HL-60 (cell line): ENCODE measurements at places on chromosomes 1 and 21.
A peak's percentile ranks its signal among the peaks of the same experiment; 100 is the strongest.

- no peak for DNase-seq
Observed at GRCh38 chr1:65759516-65759915, 33.2 kb upstream of the PDE4B start.

- DNase-seq = no peak
Observed at GRCh38 chr21:43850728-43851295, 14.2 kb upstream of the AGPAT3 start.

GRCh38 chr1:78142736-78143135 lies 97.0 kb downstream of the GIPC2 start:
- DNase-seq = no peak

DNA sequence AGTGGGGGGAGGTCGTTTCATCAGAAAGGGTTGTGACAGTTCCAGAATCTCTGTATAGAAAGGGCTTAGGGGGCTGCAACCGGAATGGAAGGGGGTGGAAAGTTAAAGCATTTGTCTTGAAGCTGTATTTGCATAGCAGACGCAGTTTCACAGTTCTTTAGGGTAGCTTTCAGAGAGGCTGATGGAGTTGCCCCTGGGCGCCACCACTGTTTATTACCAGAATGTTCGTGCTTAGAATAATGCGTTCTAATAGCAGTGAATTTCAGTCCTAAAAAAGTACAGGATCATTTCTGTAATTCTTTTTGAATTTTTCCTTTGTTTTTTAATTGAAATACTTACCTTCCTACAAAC lies 1.3 kb downstream of the EXO1 start:
- no peak for DNase-seq

DNA sequence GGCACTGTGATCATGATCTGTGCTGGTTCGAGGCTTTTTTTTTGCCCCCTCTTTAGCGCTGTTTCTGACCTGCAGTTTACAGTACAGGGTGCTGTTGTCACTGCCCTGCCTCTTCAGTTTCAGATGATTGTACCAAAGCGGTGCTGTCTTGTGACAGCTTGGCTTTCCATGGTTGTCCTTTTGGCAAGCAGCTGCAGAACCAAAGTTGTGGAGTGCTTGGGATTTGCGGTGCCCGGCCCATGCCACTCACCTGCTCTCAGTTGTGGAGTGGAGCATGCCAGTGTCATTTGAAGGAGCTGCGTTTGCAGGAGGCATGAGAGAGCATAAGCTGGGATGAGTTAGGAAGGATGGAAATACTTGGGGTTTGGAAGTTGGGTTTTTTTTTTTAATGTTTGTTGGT lies 48.4 kb downstream of the DOP1B start:
- DNase-seq = no peak

GRCh38 chr1:60431593-60431992 lies 358.0 kb upstream of the C1orf87 start:
- no peak for DNase-seq

- no peak for DNase-seq
Observed at GRCh38 chr1:222828939-222829338, 14.1 kb downstream of the DISP1 start.

DNA sequence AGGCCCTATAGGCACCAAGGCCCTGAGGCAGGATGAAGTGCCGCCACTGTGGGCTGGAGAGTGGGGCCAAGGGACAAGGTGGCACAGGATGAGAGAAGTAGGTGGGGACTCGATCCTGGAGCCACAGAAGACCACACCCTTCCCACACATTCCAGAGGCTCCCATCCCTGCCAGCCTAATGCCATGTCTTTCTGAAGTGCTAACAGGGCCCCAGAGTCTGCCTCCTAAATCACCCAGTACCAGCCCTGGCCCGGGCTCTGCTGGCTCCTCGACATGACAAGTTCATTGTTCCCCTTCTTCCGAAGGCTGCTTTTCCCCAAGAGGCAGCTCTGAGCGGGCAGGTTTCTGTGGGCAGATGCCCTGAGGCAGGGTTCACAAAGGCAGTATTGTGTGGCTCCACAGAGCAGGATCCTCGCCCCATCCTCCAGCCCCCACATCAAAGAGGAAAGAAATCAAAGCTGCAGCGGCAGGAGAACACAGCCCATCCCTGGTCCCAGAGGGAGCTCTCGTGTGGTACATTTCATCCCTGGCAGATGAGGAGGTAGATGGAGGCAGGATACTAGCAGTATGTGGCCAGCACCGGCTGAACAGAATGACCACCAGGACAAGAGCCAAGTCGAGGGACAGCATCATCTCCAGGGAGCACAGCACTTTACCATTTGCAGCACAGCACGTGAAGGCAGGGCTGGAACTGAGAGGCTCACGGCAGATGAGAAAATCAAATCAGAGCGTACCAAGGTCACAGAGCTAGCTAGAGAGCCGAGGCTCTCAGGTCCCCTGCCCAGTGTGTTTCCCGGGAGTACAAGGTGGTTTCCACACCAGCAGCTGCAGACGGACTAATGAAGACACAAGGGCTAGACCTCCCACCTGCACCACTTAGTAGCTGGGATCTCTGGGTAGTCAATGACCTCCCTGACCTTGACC lies 64.8 kb downstream of the SYF2 start:
- no peak for DNase-seq

DNA sequence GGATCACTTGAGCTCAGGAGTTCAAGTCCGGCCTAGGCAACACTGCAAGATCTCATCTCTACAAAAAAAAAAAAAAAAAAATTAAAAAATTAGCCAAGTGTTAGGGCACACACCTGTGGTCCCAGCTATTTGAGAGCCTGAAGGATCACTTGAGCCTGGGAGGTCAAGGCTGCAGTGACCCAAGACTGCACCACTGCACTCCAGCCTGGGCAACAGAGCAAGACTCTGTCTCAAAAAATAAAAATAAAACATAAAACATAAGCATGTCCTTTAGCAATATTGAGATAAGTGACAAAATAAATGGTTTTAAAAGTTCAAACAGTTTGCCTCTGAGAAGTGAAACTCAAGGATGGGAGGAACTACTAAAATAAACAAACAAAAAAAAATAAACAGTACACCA lies 101.2 kb downstream of the RERE start:
- DNase-seq = no peak

- DNase-seq = no peak
Observed at GRCh38 chr1:208787219-208787618, 543.0 kb upstream of the PLXNA2 start.

DNA sequence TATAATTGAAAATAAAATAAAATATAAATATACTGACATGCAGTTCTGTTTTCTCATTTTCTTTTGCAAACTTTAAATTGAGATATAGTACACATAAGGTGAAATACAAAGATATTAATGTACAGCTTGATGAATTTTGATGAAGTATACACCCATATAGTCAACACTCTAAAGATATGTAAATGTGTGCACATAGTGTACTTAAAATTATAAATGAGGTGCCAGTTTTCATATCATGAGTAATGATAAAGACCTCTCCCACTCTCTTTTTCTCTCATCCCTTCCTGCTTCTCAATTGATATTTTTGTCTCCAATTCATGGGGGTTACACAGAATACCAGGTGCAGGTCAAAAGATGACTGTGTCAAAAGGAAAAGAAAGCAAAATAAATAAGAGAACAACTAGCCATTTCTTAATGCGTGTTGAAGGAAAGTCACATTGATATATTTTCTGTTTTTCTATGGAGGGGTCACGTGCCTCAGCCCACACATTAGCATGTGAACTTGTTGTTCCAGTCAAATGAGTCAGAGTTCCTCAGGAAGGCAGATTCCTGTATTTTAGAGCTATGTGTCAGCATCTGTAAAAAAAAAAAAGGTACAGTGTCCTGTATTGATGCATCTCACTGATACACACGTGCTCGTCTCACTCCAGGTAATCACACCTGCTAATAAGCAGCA lies 64.3 kb upstream of the HOOK1 start:
- no peak for DNase-seq

- no peak for DNase-seq
Observed at GRCh38 chr1:4055294-4055967, 155.4 kb upstream of the C1orf174 start.

- no peak for DNase-seq
Observed at GRCh38 chr1:27216466-27216865, 18.0 kb upstream of the WDTC1 start.

DNA sequence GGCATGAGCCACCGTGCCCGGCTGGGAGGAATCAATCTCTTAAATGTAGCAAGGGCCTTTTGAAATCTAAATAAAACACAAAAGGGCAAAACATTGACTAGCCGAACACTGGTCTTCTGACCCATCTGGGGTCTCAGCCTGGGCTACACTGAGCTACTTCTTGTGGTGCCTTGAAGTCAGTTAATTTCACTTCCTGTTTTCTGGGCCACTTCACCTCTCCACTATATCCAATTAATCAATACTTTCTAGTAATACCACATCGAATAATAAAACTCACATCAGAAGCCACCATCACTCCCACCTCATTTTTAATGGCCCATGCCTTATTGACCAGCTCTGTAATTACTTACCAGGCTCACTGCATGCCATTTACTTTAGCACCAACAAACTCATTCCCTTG lies 138.0 kb upstream of the SAMSN1 start:
- DNase-seq = no peak

- no peak for DNase-seq
Observed at GRCh38 chr1:200334661-200335256, 75.1 kb downstream of the ZNF281 start.

DNA sequence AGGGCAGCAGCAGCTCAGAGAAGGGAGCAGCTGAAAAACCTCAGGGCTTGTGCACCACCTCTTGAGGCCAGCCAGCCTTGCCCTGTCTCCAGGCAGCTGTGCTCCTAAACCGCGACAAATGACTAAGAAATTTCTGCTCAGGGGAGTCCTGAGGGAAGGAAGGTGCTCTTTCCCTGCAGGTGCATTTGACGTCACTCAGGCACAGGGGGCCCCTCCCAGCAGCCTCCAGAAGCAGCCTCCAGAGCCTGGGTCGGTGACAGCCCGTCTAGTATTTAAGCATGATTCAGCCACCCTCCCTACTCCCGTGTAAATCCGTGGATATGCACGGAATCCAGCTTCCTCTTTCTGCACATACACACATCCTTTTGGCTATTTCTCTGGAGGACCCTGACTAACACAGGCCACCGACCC lies 560.5 kb downstream of the KIF26B start:
- DNase-seq = no peak

DNA sequence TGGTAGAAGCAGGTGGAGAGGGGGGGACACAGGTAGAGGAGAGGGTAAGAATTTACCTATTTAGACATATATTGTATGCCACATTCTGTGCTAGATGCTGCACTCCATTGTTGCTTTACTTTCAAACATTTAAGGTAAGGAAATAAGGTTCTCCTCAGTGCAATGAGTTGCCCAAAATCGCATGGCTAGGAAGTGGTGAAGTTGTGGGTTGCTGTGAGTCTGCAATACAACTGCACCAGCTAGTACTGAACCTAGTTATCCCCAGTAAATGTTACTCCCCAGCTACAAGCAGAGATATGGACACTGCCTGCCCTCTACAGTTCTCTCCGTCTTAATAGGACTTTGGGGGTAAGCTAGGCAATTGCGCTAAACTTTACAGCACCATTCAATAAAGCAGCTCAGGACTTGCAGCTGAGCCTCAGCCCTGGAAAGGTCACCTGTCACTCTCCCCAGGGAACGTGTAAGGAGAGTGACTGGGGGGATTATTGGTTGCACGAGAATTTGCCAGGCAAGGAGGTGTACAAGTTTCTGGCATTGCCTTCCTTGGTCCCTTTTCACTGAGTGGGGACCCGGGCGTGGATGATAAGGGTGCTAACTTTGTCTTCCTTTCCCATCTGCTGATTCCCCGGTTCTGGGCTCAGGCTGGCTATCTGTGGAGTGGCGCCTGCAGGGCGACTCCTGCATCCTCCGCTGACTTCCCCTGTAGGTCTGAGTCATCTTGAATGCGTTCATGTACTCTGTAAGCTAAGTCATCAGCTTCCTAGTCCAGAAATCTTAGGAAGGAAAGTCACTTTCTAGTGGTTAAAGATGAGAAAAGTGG lies 71.3 kb upstream of the CNTN2 start:
- peak; percentile 36 for DNase-seq
